ENCODE measurements at places on chromosomes 6 and 20. TPM values are rescaled to one million over a fixed set of nuclear protein-coding genes. Genes with fewer than 3 reads are reported as not detected.

The FAM83C gene
- total RNA-seq = not detected

The FRMD1 gene
- total RNA-seq = not detected

The PPP1R3G gene
- total RNA-seq = 3.7 TPM

The PEX6 gene
- 6.8 TPM for total RNA-seq

The HEBP2 gene
- 62.4 TPM for total RNA-seq

The KCNK15 gene
- total RNA-seq = 60.0 TPM

The SNX14 gene
- total RNA-seq = 131 TPM

The TSHZ2 gene
- total RNA-seq = 8.4 TPM

The PGC gene
- not detected for total RNA-seq

The ZSCAN12 gene
- total RNA-seq = 1.6 TPM

The STX11 gene
- 12.1 TPM for total RNA-seq

The ADTRP gene
- not detected for total RNA-seq

The BACH2 gene
- 6.1 TPM for total RNA-seq

The NPEPL1 gene
- 47.1 TPM for total RNA-seq

The SLC52A3 gene
- 0.54 TPM for total RNA-seq

GRCh38 chr6:112253841-112254816 is at the start of gene LAMA4:
LAMA4 (minus strand) TSS chr6:112254567; CDS start chr6:112254150, 417 bp downstream.
- no peak for DNase-seq
- no peaks in the 10 kb centered on the region for H3K27me3 ChIP-seq
- H3K36me3 ChIP-seq = no peaks in the 10 kb centered on the region
- H3K4me1 ChIP-seq = peaks cover 7% of the 10 kb centered on the region
- H3K27ac ChIP-seq = peak within 1 kb of the TSS; percentile 73
- peak within 1 kb of the TSS; percentile 77 for H3K4me3 ChIP-seq

GRCh38 chr20:16707674-16708073 is 22.2 kb upstream of the SNRPB2 start:
- no peaks in the 10 kb centered on the region for H3K27me3 ChIP-seq
- no peaks in the 10 kb centered on the region for H3K4me1 ChIP-seq
- H3K4me3 ChIP-seq = no peak overlapping the region
- no peak overlapping the region for H3K27ac ChIP-seq
- no peak for DNase-seq

- DNase-seq = no peak
- H3K4me3 ChIP-seq = no peak overlapping the region
- peaks cover 4% of the 10 kb centered on the region for H3K4me1 ChIP-seq
- H3K27me3 ChIP-seq = no peaks in the 10 kb centered on the region
Measured at GRCh38 chr6:37547564-37548061, 47.9 kb upstream of the CCDC167 start.

GRCh38 chr6:132797951-132798868 is at the start of gene SLC18B1:
SLC18B1 (minus strand) TSS chr6:132798637; CDS start chr6:132798456, 181 bp downstream.
- H3K36me3 ChIP-seq = no peaks in the 10 kb centered on the region
- H3K4me1 ChIP-seq = no peaks in the 10 kb centered on the region
- DNase-seq = no peak

DNA sequence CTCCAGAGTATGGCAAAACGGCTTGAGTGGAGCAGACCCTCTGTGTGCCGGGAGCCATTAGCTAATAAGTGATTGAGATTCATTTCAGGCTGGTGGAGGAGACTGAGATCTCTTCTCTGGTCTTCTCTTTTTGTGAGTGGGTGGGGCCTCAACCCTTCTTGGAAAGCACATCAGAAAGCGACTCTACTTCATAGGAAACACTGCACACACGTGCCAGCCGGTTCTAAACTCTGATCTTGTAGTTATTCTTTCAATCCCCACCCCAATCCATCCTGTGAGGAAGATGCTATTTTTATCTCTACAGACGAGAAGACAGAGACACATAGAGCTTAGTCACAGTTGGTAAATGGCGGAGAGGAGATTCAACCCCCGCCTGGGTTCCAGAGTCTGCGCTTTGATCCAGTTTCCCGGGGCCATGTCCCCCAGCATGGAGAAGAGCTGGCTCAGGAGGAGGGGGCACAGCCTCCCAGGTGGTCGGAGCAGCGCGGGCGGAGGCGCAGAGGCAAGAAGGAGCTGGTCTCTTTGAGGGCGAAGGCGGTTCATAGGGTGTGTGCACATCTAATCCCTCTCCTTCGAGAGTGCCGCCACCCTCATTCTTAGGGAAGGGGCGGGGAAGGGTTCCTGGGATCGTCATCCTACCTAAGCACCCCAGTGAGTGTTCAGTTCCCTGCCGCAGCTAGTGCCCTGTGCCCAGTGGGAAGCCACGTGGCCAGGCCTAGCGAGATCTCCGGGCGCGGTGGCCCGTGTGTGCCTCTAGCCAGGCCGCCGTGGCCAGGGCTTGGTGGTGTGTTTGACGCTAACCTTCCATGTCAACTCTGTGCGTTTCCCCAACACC is 49.0 kb upstream of the TAGAP start:
- H3K4me1 ChIP-seq = no peaks in the 10 kb centered on the region
- no peak for DNase-seq
- H3K27me3 ChIP-seq = no peaks in the 10 kb centered on the region

DNA sequence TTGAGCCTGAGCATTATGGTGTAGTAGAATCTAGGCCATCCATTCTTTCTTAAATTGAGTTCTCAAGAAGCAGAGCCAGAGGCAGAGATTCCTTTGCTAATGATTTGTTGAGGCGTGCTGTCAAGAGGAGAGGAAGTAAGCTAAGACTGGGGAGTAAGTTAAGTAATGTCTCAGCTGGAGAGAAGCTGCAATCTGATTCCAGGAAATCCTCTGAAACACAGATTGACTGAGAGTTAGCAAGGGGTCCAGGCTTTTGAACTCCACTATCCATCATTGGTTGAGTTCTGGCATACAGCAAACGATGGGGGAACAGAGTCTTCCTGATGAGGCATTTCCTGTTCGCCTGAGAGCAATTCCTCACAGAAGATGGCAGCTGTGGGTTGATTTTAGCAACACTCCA is 207.4 kb upstream of the RAB32 start:
- no peaks in the 10 kb centered on the region for H3K27me3 ChIP-seq
- H3K27ac ChIP-seq = no peak overlapping the region
- H3K4me1 ChIP-seq = no peaks in the 10 kb centered on the region
- no peaks in the 10 kb centered on the region for H3K36me3 ChIP-seq
- no peak overlapping the region for H3K4me3 ChIP-seq

- H3K4me3 ChIP-seq = no peak overlapping the region
- DNase-seq = no peak
- no peak overlapping the region for H3K27ac ChIP-seq
- no peaks in the 10 kb centered on the region for H3K36me3 ChIP-seq
Measured at GRCh38 chr20:4099905-4100675, 84.7 kb upstream of the RNF24 start.

DNA sequence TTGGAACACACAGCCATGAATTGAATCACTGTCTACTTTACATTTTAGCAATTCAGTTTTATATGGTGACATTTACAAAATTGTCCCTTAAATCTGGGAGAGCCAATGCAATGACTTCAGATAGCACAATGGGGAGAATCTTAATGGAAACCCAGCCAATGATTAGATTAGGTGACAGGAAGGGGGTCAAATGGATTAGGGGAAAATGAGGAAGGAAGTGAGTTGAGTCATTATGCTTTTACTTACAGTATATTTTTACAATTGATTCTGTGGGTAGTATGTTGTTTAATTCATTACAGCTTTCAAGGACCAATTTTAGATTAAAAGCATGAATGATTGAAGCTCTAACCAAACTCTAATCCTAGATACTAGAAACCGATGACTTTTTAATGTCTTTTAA is 229.8 kb downstream of the SOX4 start:
- no peak overlapping the region for H3K27ac ChIP-seq
- no peaks in the 10 kb centered on the region for H3K4me1 ChIP-seq
- no peaks in the 10 kb centered on the region for H3K36me3 ChIP-seq
- H3K4me3 ChIP-seq = no peak overlapping the region

- no peaks in the 10 kb centered on the region for H3K36me3 ChIP-seq
- no peak for DNase-seq
- no peaks in the 10 kb centered on the region for H3K4me1 ChIP-seq
- no peaks in the 10 kb centered on the region for H3K27me3 ChIP-seq
Measured at GRCh38 chr6:44624226-44624625, 236.7 kb downstream of the CDC5L start.

GRCh38 chr20:37291724-37292126 is 2.3 kb downstream of the MANBAL start:
- H3K4me3 ChIP-seq = no peak overlapping the region
- no peaks in the 10 kb centered on the region for H3K36me3 ChIP-seq
- no peak overlapping the region for H3K27ac ChIP-seq
- H3K4me1 ChIP-seq = peaks cover 40% of the 10 kb centered on the region

DNA sequence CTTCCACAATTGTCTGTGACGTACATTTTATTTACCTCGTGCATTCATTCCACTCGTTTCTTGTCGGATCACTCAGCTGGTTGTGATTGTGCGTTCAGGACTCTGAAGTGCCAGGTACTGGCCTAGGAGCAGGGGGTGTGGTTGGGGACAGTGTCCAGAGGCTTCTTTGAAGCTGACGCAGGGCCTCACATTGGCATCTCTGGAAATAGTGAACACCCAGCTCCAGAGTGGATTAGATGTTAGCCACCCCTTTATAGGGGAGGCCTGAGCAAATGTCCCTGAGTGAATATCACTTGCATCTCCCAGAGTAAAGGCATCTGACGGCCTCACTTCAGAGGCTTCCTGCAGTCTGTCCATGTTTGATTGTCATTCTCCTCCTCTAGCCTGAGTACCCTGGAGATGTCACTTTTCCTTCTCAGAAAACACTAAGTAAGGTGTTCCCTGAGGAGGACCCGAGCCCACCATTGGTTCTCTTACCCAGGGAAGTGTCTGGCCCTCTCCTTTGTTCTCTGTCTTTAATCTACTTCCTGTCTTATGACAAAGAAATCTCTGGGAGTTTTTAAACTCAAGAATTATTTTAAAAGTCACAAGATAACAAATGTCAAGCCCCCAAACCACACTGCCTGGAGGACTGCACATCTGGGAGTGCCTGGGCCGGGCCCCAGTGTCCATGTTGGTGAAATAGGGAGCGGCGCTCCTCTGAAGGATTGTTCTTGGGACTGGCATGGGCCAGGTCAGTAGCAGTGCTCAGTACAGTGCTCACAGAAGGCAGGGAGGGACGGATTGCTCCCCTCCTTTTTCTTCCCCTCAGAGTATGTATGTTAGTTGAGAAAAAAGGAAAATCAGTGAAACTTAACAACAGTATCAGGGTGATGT is 10.8 kb downstream of the STX16 start:
- H3K4me1 ChIP-seq = peaks cover 13% of the 10 kb centered on the region
- no peak for DNase-seq
- H3K36me3 ChIP-seq = no peaks in the 10 kb centered on the region
- no peak overlapping the region for H3K27ac ChIP-seq
- no peak overlapping the region for H3K4me3 ChIP-seq

- H3K27me3 ChIP-seq = no peaks in the 10 kb centered on the region
- peak overlapping the region; percentile 55 for H3K27ac ChIP-seq
- H3K4me3 ChIP-seq = peak overlapping the region; percentile 34
- H3K36me3 ChIP-seq = no peaks in the 10 kb centered on the region
- H3K4me1 ChIP-seq = peaks cover 27% of the 10 kb centered on the region
Measured at GRCh38 chr6:74606582-74607071, 599.2 kb downstream of the COL12A1 start.

GRCh38 chr20:38143646-38144554 is 21.2 kb downstream of the TGM2 start:
- peak overlapping the region; percentile 86 for H3K27ac ChIP-seq
- DNase-seq = peak; percentile 78
- peaks cover 56% of the 10 kb centered on the region for H3K36me3 ChIP-seq
- peaks cover 45% of the 10 kb centered on the region for H3K4me1 ChIP-seq
- no peak overlapping the region for H3K4me3 ChIP-seq

DNA sequence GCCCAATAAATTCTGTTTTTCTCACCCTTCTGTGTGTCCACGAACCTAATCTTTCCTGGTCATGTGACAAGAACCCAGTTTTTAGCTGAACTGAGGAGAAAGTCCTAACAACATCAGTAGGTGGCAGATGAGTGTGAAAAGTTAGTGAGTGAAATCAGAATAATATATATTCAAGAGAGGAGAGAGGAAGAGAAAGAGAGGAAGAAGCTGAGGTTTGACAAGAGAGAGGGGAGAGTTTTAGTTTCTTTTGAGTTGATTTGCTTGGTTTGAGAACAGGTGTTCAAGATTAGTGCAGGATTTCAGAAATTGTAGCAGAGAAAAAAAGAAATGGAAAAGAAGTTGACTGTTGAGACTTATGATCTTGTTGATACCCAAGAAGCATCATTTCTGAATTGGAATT is 930.5 kb upstream of the FLRT3 start:
- no peaks in the 10 kb centered on the region for H3K27me3 ChIP-seq
- H3K4me3 ChIP-seq = no peak overlapping the region
- no peak overlapping the region for H3K27ac ChIP-seq
- H3K36me3 ChIP-seq = no peaks in the 10 kb centered on the region
- no peaks in the 10 kb centered on the region for H3K4me1 ChIP-seq
- no peak for DNase-seq

- no peak overlapping the region for H3K27ac ChIP-seq
- H3K36me3 ChIP-seq = no peaks in the 10 kb centered on the region
- no peak overlapping the region for H3K4me3 ChIP-seq
- DNase-seq = no peak
- H3K27me3 ChIP-seq = no peaks in the 10 kb centered on the region
- H3K4me1 ChIP-seq = no peaks in the 10 kb centered on the region
Measured at GRCh38 chr6:170247178-170247701, 43.6 kb downstream of the DLL1 start.

Data from thoracic aorta (tissue), 2 donors.